ENCODE measurements at places on chromosomes 16 and 17. TPM values are rescaled to one million over a fixed set of nuclear protein-coding genes. Genes with fewer than 3 reads are reported as not detected.

The KRTAP2-2 gene
- not detected for total RNA-seq

The ZFP3 gene
- 1.6 TPM for total RNA-seq

The CDR2L gene
- 6.2 TPM for total RNA-seq

The SLC25A10 gene
- 24.3 TPM for total RNA-seq

The MYH2 gene
- not detected for total RNA-seq

The RHBDF2 gene
- 69.8 TPM for total RNA-seq

The HBA1 gene
- total RNA-seq, result not detected

The CCL16 gene
- not detected for total RNA-seq

The NPEPPS gene
- total RNA-seq, result 81.7 TPM

The PDP2 gene
- 17.0 TPM for total RNA-seq

The ZPBP2 gene
- not detected for total RNA-seq

The CCDC92B gene
- total RNA-seq, result not detected

The CMTM2 gene
- total RNA-seq, result not detected

The FOXN1 gene
- under 0.01 TPM for total RNA-seq

The ASPHD1 gene
- 1.6 TPM for total RNA-seq

The SMIM5 gene
- total RNA-seq, result 0.34 TPM

The EIF3C gene
- total RNA-seq, result 301 TPM

The CBX2 gene
- 2.8 TPM for total RNA-seq

The GRAPL gene
- not detected for total RNA-seq

The CDH13 gene
- 74.0 TPM for total RNA-seq

The AURKB gene
- total RNA-seq, result under 0.01 TPM

The PPL gene
- total RNA-seq, result 199 TPM

The AARS1 gene
- 528 TPM for total RNA-seq

The RASD1 gene
- 0.68 TPM for total RNA-seq

The SLC16A6 gene
- 0.14 TPM for total RNA-seq

The NPIPB6 gene
- 2.1 TPM for total RNA-seq

The SNAI3 gene
- total RNA-seq, result not detected

The PRSS22 gene
- 7.5 TPM for total RNA-seq

The GP1BA gene
- total RNA-seq, result not detected

The CFAP97D1 gene
- total RNA-seq, result 0.07 TPM

The TMEM114 gene
- total RNA-seq, result not detected

The KRT36 gene
- total RNA-seq, result not detected

The GPR142 gene
- not detected for total RNA-seq

All from nasal cavity respiratory epithelium epithelial cell of viscerocranial mucosa (primary cell).